ENCODE measurements at places on chromosomes 5 and 9. TPM values are rescaled to one million over a fixed set of nuclear protein-coding genes. Genes with fewer than 3 reads are reported as not detected.
A peak's percentile ranks its signal among the peaks of the same experiment; 100 is the strongest.

GRCh38 chr5:91118354-91118753 is 264.8 kb downstream of the ARRDC3 start:
- no peak for DNase-seq

DNA sequence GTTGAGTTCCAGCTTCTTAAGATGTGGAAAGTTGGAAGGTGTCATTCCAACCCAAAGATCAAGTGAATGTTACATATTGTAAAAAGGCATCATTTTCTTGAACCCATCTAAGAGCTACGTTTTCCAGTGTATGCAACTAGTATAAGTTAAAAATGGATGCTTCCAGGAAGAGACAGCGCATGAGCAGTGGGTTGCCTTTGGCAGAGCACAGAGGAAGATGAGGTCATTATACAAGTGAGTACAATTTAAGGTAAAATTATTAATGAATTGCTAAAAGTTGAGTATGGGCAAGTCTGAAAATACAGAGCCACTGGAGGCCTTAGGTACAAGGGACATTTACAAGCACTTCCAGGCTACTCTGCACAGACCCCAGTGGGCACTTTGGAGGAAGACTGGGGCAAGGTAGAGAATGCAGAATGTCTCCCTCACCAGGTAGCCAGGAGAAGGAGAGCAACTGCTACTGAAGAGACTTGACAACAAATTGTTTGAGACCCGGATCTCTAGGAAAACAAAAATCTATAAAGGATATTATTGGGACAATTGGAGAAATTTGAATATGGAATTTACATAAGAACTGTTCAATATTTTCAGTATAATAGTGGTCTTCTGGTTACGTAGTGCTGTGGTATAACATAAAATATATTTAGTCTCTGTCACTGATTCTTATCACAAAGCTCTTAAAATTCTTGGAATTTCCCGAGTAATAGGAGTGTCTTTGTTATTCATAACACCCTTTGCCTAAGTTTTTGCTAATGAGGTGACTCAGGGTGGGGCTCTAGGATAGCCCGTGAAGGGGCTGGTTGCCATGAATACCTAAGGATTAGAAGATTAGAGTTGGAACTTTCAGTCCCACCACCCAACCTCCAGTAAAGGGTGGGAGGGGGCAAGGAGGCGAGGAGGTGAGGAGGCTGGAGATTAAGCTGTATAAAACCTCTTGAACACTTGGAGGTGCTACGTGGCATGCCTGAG is 129.9 kb upstream of the FER start:
- DNase-seq = no peak

DNA sequence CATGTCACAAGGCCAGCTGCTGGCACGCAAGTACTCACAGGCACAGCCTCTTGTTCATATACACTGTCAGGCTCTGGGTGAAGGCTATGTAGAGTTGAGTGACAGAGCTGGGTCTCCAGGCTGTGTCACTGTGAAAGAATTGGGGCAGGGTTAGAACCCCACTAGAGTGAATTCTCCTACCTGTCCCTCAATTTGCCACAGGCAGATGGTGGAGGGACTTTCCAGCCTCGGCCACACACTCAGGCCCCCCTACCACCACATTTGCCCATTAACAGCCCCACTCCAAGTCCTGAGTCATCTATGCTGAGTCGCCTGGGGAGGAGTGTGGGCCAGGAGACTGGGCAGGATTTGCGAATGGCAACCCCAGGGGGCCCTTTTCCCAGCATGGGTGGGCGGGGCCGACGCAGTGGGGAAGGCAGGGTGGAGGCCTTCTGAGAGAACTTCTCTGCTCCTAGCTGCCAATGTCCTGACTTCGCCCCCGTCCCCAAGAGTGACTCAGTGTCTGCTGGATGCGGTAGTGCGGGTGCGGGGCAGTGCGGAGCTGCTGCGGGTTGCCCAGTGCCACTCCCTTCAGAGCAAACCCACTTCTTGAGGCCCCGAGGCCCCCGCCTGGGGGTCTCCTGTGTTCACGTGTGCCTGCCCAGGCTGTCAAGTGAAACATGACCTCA is 50.3 kb upstream of the PSD2 start:
- DNase-seq = no peak

Gene GPR150
- total RNA-seq = not detected

- DNase-seq = no peak
Observed at GRCh38 chr9:103362986-103363385, 367.9 kb downstream of the CYLC2 start.

DNA sequence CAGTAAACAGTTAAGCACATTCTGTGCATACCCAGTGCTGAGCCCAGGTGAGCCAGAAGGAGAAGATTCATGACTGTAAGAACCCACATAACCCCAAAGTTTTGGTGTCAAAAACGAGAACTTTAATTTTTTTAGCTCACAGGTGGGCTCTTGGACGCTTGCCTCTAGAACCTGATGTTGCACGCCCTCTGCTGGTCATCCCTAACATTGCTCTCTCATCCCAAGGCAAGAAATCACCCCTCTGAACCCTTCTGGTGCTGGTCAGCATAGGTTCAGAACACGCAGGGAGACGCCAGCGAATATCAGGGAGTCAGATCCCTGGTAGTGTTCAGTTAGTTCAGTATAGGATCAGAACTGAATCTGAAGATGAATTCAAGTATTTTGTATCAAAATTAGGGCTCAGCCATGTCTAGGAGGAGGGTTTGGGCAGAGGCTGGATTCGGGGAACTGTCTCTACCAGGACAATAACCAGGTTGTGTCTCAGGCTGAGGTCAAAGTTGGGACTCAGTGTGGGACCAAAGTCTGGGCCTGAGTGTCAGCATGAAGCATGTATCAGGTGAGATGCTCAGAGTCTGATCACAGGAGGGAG is 4.1 kb upstream of the DNAJB5 start:
- DNase-seq = peak; percentile 50

DNA sequence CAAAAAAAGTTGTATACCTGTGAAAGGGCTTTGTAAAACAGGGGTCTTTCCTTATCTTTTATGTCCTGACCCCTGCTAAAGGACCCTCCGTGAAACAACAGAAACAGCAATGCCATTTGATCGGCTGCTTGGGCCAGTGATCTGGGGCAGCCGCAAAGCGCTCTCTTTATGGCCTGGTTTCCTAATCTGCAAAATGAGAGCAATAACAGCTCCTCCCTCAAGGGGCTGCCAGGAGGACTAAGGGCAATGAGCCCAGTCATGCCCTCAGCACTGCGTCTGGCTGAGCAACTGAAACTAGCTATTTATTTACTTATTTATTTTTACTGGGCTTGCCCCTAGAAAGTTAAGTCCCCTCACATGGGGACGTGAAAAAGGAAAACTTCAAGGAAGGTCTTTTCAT is 18.3 kb downstream of the CMBL start:
- DNase-seq = no peak
